ENCODE measurements at places on chromosomes 16 and 17. TPM values are rescaled to one million over a fixed set of nuclear protein-coding genes. Genes with fewer than 3 reads are reported as not detected.

CDT1 gene
- 0.46 TPM for polyA plus RNA-seq

GRCh38 chr16:57223057-57223456, 22.0 kb upstream of the ARL2BP start:
- H3K4me3 ChIP-seq, result no peak overlapping the region
- peaks cover 5% of the 10 kb centered on the region for H3K4me1 ChIP-seq
- H3K27me3 ChIP-seq, result no peaks in the 10 kb centered on the region
- peak overlapping the region; percentile 43 for H3K27ac ChIP-seq

CFAP97D1 gene
- not detected for polyA plus RNA-seq

DNA sequence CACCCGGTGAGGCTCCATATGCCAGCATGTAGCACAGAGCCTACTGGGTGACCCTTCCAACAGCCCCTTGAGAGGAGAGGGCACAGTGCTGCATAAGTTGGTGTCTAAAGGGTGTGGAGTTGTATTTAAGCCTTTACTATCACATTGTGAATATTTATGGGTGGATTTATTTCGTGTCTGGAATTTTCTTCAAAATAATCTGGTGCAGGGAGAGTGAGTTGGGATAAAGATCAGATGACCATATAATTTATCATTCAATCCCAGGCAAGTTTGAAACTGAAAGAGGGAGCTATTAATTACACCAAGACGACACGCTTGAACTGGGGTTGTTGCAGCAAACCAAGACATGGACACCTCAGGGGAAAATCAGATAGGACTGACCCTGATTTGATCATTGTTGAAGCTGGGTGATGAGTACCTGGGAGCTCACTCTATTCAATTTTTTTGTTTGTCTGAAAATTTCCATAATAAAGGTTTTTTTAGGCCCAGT, 42.2 kb downstream of the LDHD start:
- DNase-seq, result no peak
- no peaks in the 10 kb centered on the region for H3K27me3 ChIP-seq
- H3K36me3 ChIP-seq, result no peaks in the 10 kb centered on the region
- H3K4me3 ChIP-seq, result no peak overlapping the region

DNA sequence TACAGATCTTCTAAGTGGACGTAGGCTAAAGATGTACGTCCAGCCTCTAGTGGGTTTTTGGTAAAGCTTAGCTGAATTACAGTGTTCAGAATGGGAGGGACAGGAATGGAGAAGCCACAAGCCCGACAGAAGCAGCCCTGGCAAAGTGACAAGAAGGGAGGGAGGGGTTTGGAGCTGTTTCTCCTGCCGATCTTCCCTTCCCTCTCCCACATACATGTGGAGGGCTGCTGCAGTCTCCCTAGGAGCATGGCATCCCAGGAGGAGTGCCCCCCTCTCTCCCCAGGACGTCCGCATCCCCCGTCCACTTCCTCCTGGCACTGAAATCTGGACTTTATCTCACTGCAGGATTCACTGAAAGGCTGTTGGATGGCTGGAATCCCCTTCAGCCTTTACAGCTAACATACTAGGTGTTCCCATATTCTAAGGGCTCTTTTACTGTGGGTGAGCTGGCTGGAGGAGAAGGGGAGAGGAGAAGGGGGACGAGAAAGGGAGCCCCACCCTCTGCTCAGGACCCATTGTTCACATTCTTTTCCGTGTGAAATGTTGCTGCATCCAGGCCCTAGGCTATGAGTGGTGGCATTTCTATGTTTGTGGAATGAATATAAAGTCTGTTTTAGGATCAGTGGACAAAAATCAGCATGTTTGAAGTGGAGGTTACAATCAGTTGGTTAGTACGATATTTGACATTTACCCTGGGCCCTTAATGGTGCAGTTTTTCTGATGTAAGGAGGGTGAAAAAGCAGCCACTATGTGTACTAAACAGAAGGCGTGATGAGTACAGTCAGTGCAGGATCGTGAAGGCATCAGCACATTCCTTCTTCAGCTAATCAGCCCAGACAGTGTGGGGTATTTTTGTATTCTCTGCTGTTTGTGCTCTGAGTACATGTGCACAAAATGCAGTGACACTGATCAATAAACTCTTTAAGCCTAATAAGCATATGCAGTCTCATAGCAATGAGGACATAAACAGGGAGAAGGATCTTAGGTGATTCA, 94.6 kb downstream of the SPECC1 start:
- DNase-seq, result no peak
- H3K4me3 ChIP-seq, result no peak overlapping the region
- peaks cover 1% of the 10 kb centered on the region for H3K36me3 ChIP-seq
- H3K4me1 ChIP-seq, result no peaks in the 10 kb centered on the region

DNA sequence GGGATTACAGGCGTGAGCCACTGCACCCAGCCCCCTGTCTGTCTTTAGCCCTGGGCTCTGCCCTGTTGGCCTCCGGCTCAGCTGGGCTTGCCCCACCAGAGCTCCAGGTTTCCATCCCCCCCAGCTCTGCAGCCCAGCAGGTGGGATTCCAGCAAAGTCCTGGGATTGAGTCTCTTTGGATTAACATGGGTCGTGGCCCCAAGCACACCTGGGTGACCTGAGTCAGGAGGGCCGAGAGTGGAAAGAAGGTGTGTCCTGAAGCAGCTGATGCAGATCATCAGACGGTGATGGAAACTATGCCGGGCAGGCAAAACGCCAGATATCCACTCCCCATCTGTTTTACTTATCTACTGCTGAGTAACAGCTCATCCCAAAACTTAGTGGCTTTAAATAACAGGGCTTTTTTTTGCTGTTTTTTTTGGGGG, 72.5 kb downstream of the KNOP1 start:
- peaks cover 67% of the 10 kb centered on the region for H3K36me3 ChIP-seq
- H3K27ac ChIP-seq, result no peak overlapping the region
- DNase-seq, result no peak
- H3K4me1 ChIP-seq, result peaks cover 3% of the 10 kb centered on the region

DNA sequence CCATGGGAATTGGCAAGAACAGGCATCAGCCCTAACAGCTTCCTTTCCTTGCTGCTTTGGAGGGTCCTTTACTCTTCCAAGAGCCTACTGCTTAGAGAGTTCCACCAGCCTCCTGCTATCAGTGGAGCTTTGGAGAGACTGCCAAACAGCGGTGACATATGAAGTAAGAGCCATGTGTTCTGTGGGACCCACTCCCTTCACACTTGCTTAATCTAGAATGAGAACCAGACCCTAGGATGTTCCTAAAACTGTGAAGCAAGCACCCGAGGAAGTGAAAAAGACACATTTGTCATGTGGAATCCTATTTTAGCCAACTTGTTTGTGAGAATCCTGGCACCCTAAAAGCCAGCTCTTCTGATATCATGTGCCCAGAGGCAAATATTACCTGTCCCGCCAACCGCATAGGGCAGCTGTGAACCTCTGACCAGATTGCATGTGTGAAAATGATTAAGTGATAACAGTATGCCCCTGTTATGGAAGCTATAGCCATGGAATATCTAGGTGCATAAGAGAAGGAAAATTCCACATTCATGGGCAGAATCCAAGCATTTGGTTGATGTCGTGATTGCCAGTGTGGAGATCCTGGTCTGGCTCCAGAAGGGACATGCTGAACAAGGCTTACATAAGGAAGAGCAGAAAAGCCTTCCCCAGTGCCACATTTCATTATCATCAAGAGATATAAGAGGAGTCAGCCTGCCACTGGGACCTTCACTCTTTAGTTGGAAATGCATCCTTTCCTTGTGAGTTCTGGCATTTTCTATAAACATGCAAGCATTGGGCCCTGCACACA, 18.7 kb downstream of the RCVRN start:
- no peak overlapping the region for H3K4me3 ChIP-seq
- no peak for DNase-seq
- H3K4me1 ChIP-seq, result no peaks in the 10 kb centered on the region
- no peaks in the 10 kb centered on the region for H3K36me3 ChIP-seq

SCIMP gene
- polyA plus RNA-seq, result 0.72 TPM

NT5M gene
- polyA plus RNA-seq, result 5.5 TPM

DNA sequence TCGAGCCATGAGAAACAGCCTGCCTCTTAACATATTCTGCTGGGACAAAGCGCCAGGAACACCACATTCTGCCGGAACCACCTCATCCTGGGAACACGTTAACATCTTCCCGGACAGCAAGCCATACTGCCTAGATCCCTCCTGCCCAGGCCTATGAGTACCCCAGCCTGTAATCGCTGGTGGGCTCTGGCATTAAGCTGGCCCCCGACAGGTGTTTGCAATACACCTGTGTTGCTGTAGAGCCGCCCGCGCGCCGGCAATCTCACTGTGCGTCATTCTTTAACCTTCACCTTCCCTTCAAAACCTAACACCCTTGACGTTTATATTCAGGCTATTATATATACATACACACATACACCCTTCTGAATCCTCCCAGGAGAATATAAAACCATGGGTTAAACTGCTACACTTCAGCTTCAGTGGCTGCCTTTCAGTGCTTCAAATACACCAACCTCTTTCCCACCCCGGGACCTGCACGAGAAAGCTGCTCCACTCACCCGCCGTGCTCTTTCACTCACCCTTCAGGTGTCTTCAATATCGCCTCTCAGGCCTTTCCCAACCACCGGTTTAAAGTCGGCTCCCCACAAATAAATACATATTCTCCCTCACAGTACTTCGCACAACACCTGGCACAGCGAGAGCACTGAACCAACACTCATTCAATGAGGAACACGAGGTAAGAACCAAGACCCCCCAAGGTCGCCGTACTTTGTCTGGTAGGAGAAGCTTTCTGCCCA, 1.0 kb upstream of the ENDOV start:
- DNase-seq, result no peak
- peak overlapping the region; percentile 87 for H3K4me3 ChIP-seq
- peak overlapping the region; percentile 87 for H3K27ac ChIP-seq
- H3K36me3 ChIP-seq, result no peaks in the 10 kb centered on the region
- H3K27me3 ChIP-seq, result peaks cover 3% of the 10 kb centered on the region

DNA sequence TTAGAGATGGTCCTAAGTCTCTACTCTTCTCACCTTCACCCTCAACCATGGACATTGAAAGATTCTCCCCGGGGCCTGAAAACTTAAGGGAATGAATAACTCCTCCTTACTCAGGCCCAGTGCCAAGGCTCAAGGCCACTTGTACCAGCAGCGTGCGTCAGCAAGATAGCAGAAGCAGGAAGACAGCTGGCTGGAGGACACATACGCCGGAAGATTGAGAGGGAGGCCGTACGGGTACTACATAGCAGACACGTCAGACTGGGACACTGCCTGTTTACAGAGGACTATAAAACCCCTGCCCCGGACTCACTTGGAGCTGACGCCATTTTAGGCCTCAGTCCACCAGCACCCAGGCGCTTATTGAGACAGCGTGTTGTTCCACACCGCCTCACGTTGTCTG, 75.8 kb upstream of the MED13 start:
- H3K4me3 ChIP-seq, result no peak overlapping the region
- peaks cover 21% of the 10 kb centered on the region for H3K27me3 ChIP-seq
- H3K4me1 ChIP-seq, result no peaks in the 10 kb centered on the region
- H3K36me3 ChIP-seq, result no peaks in the 10 kb centered on the region

DNA sequence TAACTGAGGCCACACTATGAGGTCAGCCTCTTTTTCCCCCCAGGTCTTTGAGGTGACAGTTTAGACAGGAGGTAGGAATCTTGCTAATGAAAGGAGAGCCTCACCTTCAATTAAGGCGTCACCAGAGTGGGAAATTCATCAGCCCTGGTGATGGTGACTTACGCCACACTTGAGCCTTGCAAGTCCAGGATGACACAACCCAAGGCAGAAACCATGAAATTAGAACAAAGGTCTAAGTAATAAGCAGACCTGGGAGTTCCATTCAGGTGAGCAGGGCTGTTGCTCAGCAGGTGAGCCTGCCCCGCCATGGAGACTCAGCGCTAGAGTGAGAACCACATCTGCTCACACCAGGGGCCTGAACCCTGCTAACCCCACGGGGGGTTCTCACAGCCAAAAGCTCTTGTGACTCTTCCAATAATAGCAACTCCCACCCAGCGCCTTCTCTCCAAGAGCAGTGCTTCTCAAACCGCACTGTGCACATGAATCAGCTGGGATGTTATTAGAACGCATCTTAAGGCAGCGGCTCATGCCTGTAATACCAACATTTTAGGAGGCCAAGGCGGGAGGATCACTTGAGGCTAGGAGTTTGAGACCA, 28.7 kb upstream of the KIFC3 start:
- H3K36me3 ChIP-seq, result no peaks in the 10 kb centered on the region
- H3K4me3 ChIP-seq, result no peak overlapping the region

NAGS gene
- polyA plus RNA-seq, result 0.62 TPM

CLEC19A gene
- polyA plus RNA-seq, result not detected

- DNase-seq, result no peak
- no peaks in the 10 kb centered on the region for H3K27me3 ChIP-seq
- peaks cover 4% of the 10 kb centered on the region for H3K36me3 ChIP-seq
- no peak overlapping the region for H3K27ac ChIP-seq
- peaks cover 18% of the 10 kb centered on the region for H3K4me1 ChIP-seq
These were observed 7.1 kb downstream of the LITAFD start for GRCh38 chr16:8888951-8889892.

- no peaks in the 10 kb centered on the region for H3K27me3 ChIP-seq
- H3K4me3 ChIP-seq, result peak overlapping the region; percentile 4
- no peak for DNase-seq
- H3K4me1 ChIP-seq, result peaks cover 39% of the 10 kb centered on the region
- no peak overlapping the region for H3K27ac ChIP-seq
- no peaks in the 10 kb centered on the region for H3K36me3 ChIP-seq
These were observed 32.4 kb downstream of the PRKCB start for GRCh38 chr16:23868136-23868535.

GRCh38 chr16:65889533-65889966, 476.9 kb upstream of the CDH5 start:
- no peak overlapping the region for H3K27ac ChIP-seq
- DNase-seq, result no peak
- H3K27me3 ChIP-seq, result no peaks in the 10 kb centered on the region
- no peaks in the 10 kb centered on the region for H3K36me3 ChIP-seq

ZFPM1 gene
- 0.36 TPM for polyA plus RNA-seq

- H3K4me3 ChIP-seq, result no peak overlapping the region
- no peak for DNase-seq
- H3K27me3 ChIP-seq, result no peaks in the 10 kb centered on the region
These were observed 221.1 kb downstream of the FTO start for GRCh38 chr16:53925107-53925410.

- H3K27me3 ChIP-seq, result peaks cover 30% of the 10 kb centered on the region
- peak overlapping the region; percentile 82 for H3K4me3 ChIP-seq
- no peak overlapping the region for H3K27ac ChIP-seq
- peaks cover 37% of the 10 kb centered on the region for H3K4me1 ChIP-seq
These were observed 17.4 kb upstream of the OR1F1 start for GRCh38 chr16:3170440-3171180.

GRCh38 chr16:87075319-87075860, 241.8 kb downstream of the C16orf95 start:
- H3K27ac ChIP-seq, result no peak overlapping the region
- H3K27me3 ChIP-seq, result peaks cover 15% of the 10 kb centered on the region
- no peaks in the 10 kb centered on the region for H3K4me1 ChIP-seq
- no peak for DNase-seq

KRT32 gene
- not detected for polyA plus RNA-seq

DNA sequence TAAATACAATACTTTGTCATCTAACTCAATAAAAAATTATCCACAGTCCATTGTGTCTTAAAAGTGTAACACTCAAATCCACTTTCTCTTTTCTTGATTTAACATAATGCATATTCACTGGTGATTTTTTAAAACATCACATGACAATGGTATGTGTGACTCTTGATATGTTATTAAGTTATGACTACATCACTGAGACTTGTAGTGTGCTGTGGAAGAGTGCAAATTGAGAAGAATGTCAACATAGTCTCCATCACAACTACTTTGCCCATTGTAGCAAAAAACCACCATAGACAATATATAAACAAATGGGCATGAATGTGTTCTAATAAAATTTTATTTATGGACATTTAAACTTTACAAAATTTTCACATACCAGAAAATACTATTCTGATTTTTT, 380.7 kb upstream of the PMFBP1 start:
- no peak for DNase-seq
- no peak overlapping the region for H3K4me3 ChIP-seq

ALOX12B gene
- polyA plus RNA-seq, result 1.7 TPM

Data from naive thymus-derived CD8-positive, alpha-beta T cell (primary cell).